Stimulated activated CD4-positive, alpha-beta T cell treated with anti-CD3 and anti-CD28 coated beads, Interleukin-2, amount 100 ng/mL, for 24 hours (primary cell): ENCODE measurements at places on chromosomes 7 and 10.

GRCh38 chr10:93245147-93245546, 171.5 kb downstream of the CYP26A1 start:
- DNase-seq: no peak

DNA sequence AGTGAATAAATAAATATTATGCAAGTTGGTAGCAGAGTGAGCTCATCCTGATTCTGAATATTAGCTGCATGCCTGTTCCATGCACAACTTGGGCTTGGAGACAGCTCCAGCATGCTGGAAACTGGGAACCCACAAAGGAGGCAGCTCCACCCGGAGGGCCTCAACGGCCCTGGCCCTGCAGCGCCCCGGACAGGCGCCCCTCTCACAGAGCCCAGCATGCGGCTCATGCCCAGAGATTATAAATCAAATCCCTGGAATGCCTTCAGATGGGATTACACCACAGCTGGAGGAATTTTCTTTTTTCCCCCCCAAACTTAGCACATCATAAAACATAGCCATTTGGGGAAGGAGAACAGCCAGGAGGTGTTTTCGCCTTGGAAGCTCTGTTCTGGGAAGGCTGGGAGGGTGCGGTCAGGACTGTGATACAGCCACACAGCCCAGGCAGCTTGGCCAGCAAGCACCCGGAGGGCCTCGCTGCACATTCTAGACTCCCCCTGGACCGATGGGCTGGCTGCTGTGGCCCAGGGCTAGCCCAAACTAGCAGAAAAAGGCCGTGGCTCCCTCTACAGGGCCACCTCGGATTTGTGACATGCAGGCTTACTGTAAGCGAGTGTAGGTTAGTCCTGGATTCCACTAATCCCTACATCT, 102.4 kb downstream of the PTPN20 start:
- DNase-seq: no peak

GRCh38 chr10:44238212-44238611, 146.7 kb downstream of the CXCL12 start:
- DNase-seq: no peak

- no peak for DNase-seq
Observed at GRCh38 chr10:33117816-33118215, 159.8 kb upstream of the ITGB1 start.

DNA sequence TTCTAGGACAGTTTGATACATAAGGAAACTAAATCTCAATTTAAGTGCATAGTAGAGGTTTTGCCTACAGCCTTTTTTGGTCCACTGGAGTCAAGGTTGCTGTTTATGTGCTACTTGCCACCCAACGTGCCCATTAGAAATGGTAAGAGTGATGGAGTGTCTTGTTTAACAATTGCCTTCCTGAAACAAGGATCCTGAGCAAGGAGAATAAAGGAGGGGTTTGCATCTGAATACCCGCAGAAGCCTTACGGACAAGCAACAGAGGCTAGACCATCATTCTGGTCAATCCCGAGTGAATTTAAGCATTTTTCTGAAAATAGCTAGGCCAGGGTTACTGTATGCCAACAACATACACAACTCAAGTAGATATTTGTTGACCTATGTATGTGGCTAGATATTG, 63.6 kb downstream of the MARCHF5 start:
- DNase-seq: no peak

DNA sequence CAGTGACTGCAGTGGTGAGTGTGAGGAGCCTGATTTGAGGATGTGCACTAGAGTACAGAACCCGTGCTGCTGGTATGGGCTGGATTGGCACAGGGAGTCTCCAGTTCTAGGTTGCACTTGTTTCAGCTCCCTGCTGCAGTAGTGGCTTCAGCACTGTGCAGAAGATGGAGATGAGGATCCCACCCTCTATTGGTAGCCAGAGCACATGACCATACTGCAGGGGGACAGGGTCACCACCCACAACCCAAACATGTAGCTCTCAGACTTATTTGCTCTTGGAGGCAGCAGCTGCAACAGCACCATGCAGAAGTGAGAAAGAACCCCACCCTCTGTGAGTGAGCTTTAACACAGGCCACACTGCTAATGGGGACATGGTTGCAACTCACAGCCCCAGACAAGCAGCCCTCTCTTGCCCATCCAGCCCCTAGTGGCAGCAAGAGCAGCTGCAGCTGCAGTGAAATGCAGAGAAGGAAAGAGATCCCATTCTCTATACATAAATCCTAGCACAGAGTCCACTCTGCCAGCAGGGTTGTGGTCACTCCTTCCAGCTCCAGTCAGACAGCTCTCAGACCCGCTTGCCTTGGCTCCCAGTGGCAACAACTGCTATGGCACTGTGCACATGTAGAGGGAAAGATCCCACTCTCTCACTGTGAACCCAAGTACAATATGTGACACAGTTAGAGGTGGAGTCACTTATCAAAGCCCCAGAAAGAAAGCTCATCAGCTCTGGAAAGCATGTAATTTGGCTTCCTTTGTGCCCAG, 51.4 kb upstream of the SCIN start:
- no peak for DNase-seq

- DNase-seq: no peak
Observed at GRCh38 chr10:129894698-129895097, 69.4 kb downstream of the EBF3 start.

DNA sequence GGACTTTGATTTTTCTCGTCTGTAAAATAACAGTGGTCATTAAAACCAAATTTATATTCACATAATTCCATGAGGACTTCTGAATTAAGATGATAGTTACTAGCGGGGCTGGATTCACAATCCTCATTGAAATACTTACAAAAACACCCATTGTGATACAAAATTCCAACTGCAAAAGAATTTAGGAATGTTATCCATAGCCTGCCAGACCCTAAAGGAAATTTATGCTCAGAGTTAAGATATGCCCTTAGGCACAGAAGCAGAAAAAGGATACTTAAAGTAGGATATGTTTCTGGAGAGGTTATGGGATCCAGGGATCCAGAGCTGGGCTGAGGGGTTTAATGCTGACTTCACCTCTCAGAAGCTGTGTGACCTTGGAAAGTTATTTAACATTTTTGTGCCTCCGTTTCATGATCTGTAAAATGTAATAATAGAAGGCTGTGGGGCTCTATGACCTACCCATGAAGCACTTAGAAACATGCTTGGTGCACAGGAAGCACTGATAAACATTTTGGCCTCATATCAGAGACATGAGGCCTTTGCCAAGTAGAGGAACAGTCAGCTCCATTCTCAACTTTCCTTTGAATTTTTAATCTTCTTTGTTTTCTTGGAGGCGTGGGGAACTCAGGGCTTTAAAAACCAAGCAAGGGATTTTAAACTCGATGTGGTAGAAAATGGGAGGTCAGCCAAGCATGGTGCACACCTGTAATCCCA, 744.7 kb downstream of the KCNMA1 start:
- no peak for DNase-seq

DNA sequence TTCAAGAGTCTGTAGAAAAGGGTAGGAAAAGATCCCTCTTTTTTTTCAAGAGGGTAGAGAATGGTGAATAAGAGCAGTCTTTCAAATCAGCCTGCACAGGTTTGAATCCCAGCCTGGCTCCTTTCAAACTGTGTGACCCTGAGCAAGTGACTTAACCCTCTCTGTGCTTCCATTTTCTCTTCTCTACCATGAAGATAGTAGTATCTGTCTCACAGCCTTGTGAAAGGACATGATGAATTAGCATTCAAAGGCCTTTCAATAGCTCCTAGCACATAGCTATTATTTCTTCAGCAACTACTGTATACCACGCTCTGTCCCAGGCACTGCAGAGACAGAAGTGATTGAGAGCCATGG, 25.4 kb downstream of the LEP start:
- no peak for DNase-seq

GRCh38 chr7:22696541-22697228, 30.3 kb upstream of the IL6 start:
- DNase-seq: no peak

- DNase-seq: no peak
Observed at GRCh38 chr10:101856626-101857025, 13.0 kb upstream of the KCNIP2 start.

DNA sequence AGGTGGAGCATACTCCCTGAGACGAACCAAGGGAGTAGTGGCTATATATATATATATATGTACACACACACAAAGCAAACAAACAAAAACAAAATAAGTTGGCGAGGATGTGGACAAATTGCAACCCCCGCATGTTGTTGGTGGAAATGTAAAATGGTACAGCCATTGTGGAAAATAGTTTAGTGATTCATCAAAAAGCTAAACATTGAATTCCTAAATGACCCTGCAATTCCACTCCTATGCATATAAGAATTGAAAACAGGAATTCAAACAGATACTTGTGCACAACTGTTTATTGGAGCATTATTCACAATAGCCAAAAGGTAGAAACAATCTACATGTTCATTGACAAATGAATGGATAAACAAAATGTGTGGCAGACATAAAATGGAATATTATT, 407.9 kb downstream of the KCNMA1 start:
- DNase-seq: no peak

DNA sequence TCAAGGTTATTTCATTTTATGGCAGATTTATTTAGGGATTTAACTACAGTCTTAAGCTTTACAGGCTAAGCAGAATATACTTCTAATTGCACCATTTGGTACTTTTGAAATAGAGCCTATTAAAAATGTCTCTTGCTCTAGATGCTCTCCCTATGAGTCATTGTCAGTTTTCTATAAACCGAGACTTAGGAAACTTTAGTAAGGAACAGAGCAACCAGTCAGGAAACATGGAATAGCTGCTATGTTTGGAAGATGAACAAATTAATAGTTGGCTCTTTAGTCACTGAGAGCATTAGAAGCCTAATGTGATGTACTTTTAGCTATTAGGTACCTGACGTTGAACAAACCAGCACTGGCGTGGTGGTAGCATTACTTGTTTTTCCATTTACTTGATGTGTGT, 35.3 kb downstream of the INPP5F start:
- no peak for DNase-seq

DNA sequence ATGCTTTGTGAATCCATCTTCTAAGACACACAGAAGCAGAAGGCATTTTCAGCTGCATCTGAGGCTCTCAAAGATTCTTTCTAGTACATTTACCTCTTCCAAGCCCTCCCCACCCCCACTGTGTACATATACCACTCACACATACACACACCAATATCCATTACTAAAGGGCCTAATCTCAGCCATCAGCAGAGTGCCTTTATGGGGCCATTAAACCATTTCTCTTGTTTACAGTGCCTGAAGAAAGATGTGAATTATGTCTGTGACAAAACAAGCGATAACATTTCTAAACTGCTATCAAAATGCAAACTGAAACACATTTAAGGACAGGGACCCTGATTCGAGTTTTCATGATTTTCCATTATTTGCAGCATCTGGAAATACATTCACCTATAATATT, 40.0 kb downstream of the ETV1 start:
- no peak for DNase-seq

DNA sequence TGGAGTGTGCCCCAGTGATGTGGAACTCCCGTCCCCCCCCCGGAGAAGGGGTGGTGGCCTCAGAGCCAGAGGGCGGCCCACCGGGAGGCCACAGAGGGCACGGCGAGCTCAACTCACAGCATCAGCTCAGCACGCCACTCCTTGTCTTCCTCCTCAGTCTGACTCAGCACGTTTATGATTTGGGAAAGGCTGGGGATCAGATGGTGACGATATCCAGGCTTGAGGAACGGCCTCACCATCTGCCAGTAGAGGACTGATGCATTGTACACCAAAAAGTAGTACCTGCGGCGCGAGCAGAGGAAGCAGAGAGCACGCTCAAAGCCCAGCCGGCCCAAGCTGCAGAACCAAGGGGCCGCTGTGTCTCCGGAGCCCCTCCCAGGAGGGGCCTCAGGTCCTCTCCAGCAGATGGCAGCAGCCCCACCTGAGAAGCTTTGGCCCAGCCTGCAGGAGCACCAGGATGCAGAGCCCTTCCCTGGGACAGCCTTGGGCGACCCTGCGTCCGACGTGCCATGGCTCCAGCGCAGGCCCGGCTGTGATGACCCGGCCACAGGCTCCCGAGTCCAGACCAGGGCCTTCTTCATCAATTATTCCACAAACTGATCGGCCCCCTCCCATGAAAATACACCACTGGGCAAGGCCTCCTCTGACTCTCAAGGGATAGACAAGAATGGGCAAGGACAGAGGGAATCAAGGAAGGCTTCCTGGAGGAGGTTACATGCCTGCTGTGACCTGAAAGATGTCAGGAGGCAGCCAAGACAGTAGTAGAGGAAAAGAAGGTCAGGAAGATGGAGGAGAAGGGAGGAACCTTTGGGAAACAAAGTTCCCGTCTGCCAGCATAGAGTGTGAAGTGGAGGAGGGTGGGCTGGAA, 3.7 kb downstream of the CFAP46 start:
- peak; percentile 37 for DNase-seq

GRCh38 chr7:18768256-18768655, 272.7 kb downstream of the HDAC9 start:
- no peak for DNase-seq

- DNase-seq: no peak
Observed at GRCh38 chr10:3006093-3006492, 61.3 kb upstream of the PFKP start.

GRCh38 chr10:96655461-96656197, 64.7 kb downstream of the PIK3AP1 start:
- DNase-seq: no peak

DNA sequence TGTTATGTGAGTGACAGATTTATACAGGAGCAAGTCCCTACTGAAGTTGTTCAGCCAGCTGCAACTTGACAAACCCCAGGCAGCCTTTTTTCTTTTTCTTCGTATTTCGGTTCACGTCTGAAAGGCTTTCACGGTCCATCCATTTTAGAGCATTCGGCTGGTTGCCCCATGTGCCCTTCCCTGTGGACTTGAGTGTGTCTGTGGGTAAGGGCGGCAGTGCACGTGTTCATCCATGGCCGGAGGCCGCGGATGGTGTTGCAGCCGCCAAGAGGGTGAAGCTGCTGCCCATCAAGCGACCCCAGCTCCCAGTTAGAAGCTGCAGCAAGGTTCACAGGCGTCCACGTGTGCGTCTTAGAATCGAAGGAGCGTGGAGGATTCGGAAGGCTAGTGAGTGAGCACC, 35.9 kb downstream of the PPP2R2D start:
- no peak for DNase-seq

DNA sequence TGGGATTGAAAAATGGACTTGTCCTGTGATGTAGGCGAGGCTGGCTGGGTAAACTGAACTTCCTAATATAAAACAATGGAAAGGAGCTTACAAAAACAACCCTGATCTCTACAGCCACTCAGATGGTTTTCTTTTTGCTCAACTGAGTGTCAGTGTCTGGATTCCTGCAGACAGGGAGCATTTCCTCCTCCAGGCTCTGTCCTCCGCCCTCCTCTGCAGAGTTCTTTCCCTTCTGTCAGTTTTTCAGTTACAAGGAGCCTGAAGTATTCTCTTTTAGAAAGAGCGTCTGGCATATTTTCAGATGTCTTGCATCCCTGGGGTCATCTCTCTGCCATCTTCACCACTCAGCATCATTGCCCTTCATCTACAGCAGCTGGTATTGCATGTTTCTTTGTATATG, 50.0 kb upstream of the PITRM1 start:
- DNase-seq: no peak
